ENCODE measurements at places on chromosomes 1 and 21.

GRCh38 chr1:50970931-50971582 is 1.0 kb downstream of the CDKN2C start:
- no peak for DNase-seq

- no peak for DNase-seq
These were observed 24.5 kb downstream of the WNT4 start for GRCh38 chr1:22118291-22118992.

- DNase-seq = no peak
These were observed 1.4 kb downstream of the MATN1 start for GRCh38 chr1:30721812-30722537.

DNA sequence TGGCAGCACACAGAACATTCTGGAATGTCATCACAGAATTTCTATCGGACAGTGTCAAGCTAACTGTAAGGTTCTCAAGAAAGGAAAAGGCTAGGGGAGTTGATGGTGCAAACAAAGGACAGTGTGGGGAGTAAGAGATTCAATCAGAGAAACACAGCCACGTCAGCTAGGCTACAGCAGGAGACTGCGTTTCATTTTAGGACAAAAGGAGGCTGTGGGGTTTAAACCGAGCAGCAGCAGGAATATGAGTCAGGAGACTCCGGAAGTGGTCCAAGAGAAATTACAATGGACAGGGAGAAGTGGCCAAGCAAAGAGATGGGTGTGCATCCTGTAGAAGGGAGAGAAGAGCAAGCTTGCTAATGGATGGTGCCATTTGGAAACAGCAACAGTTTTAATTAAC is 37.4 kb upstream of the C1orf198 start:
- no peak for DNase-seq

GRCh38 chr1:164688791-164689190 is 129.8 kb downstream of the PBX1 start:
- no peak for DNase-seq

GRCh38 chr1:26070296-26070962 is 3.0 kb upstream of the TRIM63 start:
- DNase-seq = no peak

DNA sequence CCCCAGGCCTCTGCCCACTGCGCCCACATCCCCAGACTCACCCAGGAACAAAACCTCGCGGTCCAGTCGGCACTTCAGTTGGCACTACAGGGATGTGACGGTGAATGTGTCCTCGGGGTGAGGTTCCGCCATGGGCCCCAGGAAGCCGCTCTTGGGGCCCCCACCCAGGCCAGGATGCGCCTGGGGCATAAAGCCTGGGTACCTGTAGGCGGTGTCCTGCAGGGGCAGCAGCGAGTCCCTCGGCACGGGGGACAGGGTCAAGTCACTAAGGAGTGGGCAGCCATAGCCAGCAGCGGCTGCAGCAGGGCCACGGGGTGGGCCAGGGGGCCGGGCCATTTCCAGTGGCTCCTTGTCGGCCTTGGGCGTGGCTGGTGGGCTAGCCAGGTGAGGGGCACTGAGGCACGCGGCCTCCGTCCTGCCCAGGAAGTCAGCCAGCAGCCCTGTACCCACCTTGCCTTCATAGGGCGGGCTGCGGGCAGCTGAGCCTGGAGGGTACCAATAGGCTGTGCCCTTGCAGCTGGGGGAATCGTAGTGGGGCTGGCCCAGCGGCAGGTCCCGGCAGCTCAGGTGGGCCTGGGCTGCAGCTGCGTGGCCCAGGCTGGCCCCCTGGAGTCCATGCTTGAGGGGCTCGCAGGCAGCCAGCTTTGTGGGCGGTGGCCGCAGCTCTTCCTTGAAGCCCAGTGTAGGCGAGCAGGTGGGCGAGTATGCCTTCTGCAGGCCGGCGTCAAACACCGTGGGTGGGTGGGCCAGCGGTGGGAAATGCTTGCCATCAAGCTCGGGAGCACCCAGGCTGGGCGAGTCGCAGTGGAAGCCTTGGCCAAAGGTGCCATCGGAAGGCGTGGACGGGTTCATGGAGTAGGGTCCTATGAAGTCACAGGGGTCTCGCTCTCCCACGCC is 56.5 kb downstream of the AHDC1 start:
- DNase-seq = no peak

- DNase-seq = peak; percentile 49
These were observed 83.9 kb upstream of the PLPPR4 start for GRCh38 chr1:99180343-99180808.

- DNase-seq = no peak
These were observed 161.1 kb downstream of the PIGK start for GRCh38 chr1:77057994-77058585.

GRCh38 chr1:172818841-172819527 is 160.1 kb downstream of the FASLG start:
- peak; percentile 21 for DNase-seq

- no peak for DNase-seq
These were observed 25.1 kb upstream of the HTR1D start for GRCh38 chr1:23242414-23242813.

GRCh38 chr1:173553312-173553711 is 49.6 kb downstream of the SLC9C2 start:
- DNase-seq = no peak

- no peak for DNase-seq
These were observed 52.7 kb upstream of the COA6 start for GRCh38 chr1:234320549-234320948.

DNA sequence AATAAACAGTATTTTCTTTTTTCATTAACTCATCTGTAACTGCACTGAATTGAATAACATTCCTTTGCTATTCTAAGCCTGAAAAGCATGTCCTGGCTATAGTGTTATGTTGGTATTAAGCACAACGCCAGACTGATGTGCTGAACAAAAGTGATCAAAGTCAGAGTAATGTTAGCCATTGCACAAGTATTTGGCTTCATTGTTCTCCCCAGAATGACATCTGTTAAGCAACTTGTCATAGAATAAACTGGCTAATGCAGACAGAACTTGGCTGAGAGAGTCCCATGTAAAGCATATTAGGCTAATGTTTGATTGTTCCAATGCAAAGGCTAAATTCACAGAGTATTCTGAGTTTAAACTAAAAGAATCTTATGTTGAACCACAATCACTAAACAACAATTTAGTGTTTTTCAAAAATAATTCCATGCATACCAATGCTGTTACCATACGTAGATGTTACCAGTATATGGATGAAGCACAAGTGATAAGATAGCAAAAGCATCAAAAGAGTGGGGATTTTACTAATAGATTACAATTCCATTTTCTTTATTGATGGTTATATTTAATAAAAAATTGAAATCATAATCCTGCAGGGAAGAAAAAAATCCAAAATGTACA is 235.3 kb upstream of the DMRTA2 start:
- no peak for DNase-seq

DNA sequence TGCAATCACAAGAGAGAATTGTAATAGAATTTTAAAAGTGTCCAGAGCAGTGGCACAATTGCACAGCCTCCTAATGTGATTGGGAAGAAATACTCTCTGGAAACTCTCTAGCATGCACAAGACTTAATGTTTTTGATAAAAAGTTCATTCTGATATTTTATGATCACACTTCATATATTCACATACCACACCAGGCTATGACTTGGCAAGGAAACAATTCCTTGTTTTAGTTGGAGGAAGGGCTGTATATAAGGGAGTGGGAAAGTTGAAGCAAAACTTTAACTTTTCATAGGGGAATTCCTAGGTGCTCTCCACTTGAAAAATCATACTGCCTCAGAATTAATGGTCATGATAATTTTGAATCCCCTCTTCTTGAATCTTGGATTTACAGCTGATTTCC is 61.5 kb upstream of the ASB17 start:
- DNase-seq = no peak

- no peak for DNase-seq
These were observed 164.3 kb upstream of the RAB4A start for GRCh38 chr1:229106526-229107125.

DNA sequence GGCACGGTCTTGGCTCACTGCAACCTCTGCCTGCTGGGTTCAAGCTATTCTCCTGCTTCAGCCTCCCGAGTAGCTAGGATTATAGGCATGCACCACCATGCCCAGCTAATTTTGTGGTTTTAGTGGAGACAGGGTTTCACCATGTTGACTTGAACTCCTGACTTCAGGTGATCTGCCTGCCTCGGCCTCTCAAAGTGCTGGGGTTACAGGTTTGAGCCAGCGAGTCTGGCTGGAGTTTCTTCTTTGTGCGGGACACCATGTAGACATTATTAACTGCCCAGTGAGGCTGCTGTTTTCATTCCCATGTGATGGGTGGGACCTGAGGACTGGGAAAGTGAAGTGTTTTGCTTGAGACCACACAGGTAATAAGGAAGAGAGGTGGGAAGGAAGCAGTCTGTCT is 23.3 kb downstream of the PLA2G5 start:
- no peak for DNase-seq

DNA sequence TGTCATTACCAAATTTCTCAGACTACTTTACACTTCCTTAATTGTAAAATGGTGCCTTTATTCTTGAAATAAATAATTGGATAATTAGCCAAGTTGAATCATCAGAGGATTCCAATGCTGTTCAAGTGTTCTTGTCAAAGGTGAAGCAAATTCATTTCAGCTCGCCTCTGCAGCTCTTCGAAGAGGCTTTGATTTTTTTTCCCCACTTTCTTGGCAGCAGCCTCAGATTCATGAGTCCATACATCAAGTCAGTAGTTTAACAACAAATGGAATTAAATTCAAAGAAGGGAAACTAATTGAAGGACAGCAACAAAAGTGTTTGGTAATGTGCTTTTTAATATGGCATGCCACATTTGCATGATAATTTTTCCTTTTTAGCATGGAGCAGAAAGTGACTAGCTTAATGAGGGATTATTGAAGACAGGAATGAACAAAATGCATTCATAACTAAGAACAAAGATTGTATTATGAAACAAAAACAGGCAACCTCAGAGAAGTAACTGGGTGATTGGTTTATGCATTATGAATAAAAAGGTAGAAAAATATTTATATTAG is 239.0 kb downstream of the USH2A start:
- DNase-seq = no peak

- no peak for DNase-seq
These were observed 19.4 kb downstream of the KRTAP10-1 start for GRCh38 chr21:44520326-44521300.

- no peak for DNase-seq
These were observed 506 bp upstream of the SRP9 start for GRCh38 chr1:225777058-225777582.

GRCh38 chr1:2569060-2569459 is 12.9 kb downstream of the TNFRSF14 start:
- no peak for DNase-seq

DNA sequence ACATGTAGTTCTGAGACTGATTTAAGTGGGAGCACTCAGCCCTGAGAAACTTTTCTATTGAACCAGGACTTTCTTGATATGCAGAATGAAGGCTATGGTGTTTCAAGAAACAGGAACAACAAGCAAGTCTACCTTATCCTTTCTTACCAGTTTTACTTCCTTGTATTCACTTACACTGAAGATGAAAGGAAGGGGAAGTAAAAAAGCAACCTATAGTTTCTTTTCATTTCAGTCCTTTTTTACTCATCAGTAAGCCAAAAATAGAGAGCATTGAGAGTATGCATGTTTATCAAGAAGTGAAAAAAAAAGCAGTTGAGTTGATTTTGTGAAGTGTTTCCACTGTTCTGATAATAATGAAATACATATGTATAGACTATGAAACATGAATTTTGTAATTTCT is 1010.3 kb downstream of the AMY1C start:
- no peak for DNase-seq
